ENCODE measurements at places on chromosomes 4 and X. TPM values are rescaled to one million over a fixed set of nuclear protein-coding genes. Genes with fewer than 3 reads are reported as not detected.

The APELA gene
- 24.9 TPM for total RNA-seq

The OTC gene
- not detected for total RNA-seq

The AADAT gene
- total RNA-seq: 7.7 TPM

The SOWAHB gene
- not detected for total RNA-seq

The HMGN5 gene
- total RNA-seq: 1.1 TPM

The TEX13D gene
- not detected for total RNA-seq

Measured in SJSA1 (cell line).